ENCODE measurements at places on chromosomes 1 and 21.

- DNase-seq: no peak
These were observed 29.2 kb downstream of the MIS18A start for GRCh38 chr21:32249511-32250280.

- DNase-seq: no peak
These were observed 23.1 kb upstream of the RAP1A start for GRCh38 chr1:111596499-111596898.

DNA sequence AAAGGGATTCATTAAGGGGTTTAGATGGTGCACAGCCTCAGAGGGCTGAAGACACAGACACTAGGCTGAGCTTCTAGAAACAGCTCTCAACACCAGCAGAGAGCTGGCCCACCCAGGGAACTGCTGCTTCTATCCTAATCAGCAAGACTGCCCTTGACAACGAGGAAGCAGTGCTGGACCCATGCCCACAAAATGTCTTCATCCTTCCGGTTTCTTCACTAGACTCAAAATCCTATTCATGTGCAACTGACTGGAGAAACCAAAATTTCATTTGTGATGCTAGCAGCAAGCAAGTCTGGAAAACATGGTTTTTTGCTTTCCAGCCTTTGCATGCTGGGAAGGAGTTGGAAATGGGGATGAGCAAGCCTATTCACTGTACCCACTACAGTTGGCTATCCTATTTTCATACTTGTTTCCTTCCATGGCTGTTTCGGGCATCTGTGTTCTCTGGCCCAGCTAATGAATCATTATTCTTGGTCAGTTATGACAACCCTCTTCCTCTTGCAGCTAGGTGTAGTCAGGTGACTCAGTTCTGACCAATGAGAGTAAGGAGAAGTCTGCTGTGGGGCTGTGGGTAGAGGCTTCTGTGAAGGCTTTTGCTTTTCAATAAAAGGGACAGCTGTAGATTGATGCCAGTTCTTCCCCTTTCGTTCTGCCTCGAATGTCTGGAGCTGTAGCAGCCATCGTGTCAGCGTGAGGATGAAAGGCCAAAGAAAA lies 14.6 kb upstream of the TMEM61 start:
- peak; percentile 88 for DNase-seq

- peak; percentile 17 for DNase-seq
These were observed 216 bp downstream of the PRKCZ start for GRCh38 chr1:2050461-2050792.

DNA sequence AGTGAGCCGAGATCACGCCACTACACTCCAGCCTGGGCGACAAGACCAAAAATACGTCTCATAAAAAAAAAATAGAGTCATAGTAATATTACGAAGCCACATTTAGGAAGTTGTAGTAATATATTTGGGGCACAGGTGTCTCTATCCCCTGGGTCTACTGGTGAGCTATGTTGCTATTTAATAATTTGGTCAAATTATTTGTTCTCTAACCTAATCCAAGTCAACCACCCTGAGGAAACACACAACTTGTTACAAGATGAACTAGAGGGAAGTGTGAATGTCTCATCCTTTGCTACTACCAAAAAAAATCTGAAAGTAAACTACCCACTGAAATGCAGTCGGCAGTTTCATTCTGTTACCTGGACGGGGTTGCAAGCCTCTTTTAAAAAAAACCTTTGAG lies 35.3 kb downstream of the RGS8 start:
- DNase-seq: no peak

DNA sequence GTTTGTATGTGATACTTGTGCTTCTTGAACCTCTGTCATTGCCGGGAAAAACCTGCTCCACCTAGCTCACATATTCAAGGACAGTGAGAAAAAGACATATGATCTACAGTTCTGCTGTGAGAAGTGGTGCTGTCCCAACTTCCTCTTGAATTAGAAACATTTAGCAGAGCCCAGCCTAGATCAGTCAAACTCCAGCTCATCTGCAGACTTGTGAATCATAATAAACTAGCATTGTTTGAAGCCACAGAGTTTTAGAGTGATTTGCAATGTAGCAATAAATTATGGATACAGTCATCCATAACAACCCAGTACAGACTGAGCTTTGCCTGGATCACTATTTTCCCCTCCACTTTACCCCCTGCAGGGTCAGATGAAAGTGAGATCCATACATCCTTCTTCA lies 497.8 kb downstream of the PLA2G4A start:
- no peak for DNase-seq

Data from bronchial epithelial cell (primary cell).